ENCODE measurements at places on chromosomes 4 and X. TPM values are rescaled to one million over a fixed set of nuclear protein-coding genes. Genes with fewer than 3 reads are reported as not detected.
A peak's percentile ranks its signal among the peaks of the same experiment; 100 is the strongest.

DNA sequence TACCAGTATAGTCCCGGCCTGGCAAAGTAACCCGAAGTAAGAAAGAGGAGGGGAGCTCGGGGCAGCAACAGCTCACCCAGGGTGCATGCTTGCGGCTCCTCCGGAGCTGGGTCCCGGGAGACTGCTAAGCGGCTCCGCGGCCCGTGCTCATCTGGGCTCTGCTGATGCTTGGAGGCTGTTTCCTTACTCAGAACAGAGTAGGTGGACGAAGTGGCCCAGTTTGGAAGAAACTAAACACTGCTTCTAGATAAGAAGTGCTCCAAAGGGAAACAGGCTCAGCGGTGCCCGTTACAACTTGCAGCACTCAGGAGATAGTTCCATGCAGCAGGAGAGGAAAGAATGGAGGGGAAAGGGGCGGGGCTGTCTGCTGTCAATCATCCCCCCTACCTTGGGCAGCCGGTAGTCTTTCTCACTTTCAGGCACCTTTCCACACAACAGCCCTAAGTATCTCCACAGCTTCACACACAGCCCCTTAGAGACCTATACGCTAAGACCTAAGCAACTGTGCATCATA is at the start of gene COL4A6:
TSS of gene COL4A6 (minus strand) at position 313 of the 514 bp plus-strand sequence. CDS start at position 87, 226 bp downstream.
- DNase-seq: peak; percentile 59

- peak; percentile 37 for DNase-seq
These were observed 144.3 kb downstream of the RTL3 start for GRCh38 chrX:78514852-78515251.

The STAP1 gene
- not detected for total RNA-seq

The ACOX3 gene
- total RNA-seq: 15.5 TPM
